Ascending aorta (tissue), 2 donors: ENCODE measurements at places on chromosomes 2 and 18.

DNA sequence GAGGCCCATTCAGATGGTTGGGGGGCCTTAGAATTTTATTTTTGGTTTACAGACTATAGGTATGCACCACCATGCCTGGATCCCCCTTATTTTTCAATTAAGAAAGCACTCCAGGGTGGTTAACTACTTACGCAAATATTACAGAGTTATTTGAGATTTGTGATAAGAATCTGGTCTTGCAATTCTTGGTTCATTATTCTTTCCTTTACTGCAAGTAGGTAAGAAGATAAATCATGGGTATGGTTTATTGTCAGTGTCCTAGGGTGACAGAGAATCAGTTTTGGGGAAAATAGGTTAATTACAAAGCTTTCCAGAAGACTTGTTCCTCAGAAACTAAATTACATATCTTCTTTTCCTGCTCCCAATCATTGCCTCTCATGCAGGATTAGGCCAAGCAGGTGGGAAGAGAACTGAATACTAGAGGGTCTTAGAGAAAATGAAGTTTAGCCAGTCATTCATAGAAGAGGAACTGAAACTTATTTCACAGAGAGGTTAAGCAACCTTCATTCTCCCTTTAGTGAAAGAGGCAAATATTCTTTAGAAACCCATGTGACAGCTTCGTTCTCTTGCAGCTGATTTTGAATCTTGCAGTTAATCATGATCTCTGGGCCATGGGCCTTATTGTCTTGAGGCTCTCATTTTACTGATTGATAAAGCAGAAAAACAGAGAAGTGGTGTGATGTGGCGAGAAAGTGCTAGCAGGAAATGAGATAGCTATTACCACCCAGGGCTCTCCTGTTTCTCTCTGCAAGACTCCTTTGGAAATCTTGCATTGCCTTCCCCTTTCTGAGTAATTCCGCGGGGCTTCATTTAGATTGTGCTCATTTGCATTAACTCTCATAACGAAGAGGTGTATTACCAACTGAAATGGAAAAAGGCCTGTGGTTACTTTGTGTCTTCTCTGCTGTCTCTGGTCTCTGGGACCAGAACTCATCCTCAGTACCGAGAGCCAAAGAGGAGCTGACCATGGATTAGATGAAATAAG is 44.8 kb upstream of the ARHGAP25 start:
- no peak for DNase-seq

DNA sequence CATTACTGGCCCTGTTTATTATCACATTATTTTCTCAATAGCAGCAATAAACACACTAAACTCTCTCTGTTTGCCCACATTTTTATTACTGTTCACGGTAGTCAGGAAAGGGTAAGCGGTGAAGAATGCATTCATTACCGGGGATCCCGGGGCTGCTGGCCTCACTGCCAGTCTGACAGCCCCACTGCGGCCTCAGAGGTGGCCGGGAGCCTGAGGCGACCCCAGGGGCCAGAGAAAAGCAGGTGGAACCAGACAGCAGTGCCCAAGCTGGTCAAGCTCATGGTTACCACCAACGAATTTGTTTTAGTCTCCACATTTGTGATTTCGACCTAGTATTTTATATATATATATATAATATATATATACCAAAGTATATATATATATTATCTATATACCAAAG is 127.7 kb downstream of the LRATD1 start:
- DNase-seq: no peak

- no peak for DNase-seq
These were observed 237.4 kb upstream of the ACVR2A start for GRCh38 chr2:147607379-147607778.

DNA sequence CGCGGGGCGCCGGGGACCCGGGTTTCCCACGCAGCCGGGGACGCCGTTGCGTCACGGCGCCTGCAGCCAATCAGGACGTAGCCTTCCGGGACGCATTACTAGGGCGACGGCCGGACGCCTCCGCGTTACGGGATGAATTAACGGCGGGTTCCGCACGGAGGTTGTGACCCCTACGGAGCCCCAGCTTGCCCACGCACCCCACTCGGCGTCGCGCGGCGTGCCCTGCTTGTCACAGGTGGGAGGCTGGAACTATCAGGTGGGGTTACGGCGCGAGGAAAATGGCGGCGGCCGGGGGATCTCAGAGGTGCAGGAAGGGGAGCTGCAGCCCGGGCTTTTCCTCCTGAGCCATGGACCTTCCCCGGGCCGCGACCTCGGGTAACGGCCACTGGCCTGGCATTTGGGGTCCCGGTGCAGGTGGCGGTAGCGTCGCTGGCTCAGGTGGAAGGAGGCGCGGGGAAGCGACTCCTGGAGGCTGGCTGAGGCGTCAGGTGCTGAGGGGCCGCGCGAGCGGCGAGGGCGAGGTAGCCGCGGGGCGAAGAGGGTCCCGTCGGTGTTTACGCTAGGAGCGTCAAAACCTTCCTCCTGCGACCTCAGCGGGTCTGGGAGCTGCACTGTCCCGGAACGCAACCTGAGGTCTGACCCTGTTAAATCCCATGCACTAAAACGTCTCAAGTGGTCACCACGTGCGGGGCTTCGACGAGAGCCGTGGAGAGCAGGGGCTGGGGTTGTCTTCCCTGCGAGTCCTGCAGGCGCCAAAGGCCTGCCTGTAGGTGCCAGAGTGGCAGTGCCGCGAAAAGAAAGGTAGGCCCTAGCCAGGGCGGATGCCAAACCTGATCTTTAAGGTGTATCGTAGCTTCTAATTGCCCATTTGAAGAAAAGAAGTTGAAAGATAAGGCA is at the start of gene LCLAT1:
Gene LCLAT1, plus strand, starts transcription at position 98 of the 897 bp plus-strand sequence. CDS start 78,345 bp downstream, outside the sequence.
- DNase-seq: peak; percentile 88

DNA sequence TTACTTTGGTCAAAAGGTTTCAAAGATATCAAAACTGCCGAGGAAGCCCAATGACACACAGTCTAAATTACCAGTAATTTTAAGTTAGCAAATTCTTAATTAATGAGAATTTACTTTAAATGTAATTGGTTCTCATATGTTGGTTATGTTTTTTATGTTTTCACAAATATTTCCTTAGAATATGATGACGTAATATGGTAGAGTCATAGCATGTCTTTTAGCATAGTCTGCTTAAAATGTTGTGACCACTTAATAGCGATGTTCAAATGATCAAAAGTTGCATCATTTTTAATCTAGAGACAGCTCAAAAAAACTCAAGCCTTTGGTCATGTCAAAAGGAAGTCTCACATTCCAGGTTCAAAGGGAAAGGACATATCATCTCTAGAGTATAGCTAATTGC is 123.3 kb upstream of the ST6GAL2 start:
- no peak for DNase-seq

DNA sequence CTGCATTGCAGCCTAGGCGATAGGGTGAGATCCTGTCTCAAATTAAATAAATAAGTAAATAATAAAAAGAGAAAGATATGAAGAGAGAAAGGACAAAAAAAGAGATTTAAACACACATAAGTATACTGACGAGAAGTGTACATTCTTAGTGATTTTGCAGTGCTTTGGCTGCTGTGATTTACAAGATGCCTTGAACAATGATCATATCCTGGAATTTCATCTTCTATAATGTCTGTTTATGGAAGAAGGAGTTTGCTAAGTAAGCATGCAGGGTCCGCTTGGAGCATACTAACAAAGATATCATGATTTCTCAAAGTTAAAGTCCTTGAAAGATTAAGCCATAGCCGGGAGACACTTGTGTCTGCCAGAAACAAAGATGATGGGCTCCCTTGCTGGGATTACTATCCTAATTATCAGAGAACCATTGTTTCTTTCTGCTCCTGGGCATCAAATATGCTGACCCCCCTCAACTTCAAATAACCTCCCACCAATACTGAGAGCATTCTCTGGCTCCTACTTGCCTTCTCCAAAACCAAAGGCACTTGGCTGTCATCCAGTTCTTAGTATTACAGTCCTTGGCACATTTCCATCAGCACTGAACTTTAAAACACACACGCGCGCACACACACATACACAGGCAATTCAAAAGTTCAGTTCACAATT is 47.5 kb upstream of the STAM2 start:
- DNase-seq: no peak

- DNase-seq: no peak
These were observed 2.7 kb upstream of the ZC3H6 start for GRCh38 chr2:112272669-112273068.

DNA sequence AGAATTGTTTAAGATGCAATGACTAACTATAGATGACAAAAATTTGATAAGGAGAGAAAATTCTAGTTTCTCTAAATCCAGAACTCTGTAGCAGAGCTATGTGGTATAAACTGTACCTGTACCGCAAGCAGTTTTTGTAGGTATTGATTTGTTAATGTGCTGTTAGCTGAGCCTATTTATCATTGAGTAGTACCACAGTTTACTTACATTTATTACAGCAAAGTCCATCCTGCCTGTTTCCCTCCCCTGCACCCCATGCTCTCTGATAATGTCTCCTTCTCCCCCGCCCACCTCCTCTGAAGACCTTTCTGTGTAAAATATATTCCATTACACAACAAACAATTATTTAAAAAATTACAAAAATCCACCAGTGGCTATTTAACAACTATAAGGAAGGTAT is 170.6 kb downstream of the RNF152 start:
- no peak for DNase-seq

GRCh38 chr2:47890711-47891368 is 15.5 kb downstream of the FBXO11 start:
- no peak for DNase-seq

DNA sequence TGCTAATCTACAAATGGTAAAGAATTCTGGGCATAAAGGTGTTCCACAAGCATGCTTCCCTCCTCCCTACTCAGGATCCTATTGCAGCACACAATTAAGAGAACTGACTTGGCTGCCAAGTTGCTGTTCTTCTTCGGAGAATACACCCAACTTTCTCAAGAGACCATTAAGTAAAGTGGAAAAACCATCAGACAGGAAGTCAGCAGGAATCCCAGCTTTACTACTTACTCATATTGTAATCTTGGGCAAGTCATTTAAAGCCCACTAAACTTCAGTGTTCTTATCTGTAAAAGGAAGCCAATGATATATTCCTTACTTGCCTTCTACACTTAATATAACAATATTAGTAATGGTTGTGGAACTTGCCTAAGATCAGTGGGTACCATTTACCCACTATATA is 37.8 kb downstream of the PSTPIP2 start:
- DNase-seq: no peak

GRCh38 chr2:43540021-43540779 is 55.6 kb downstream of the THADA start:
- peak; percentile 72 for DNase-seq

DNA sequence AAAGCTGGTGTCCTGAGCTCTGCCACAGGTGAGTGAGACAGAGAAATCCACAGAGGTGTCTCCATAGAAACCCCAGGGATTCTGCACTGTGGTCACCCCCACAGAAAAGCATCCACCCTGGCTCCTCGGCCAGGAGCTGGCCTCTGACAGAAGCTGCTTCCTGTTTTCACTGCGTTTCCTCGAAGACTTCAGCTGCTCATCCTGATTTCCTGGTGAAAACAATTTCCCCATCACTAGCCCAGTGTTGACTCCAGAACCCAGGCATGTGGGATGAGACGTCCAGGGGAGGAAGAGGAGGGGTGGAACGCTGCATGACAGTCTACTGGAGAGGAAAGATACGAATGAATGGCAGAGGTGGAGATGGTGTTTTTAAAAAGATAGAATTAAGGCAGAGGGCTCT is 60.3 kb upstream of the GPR45 start:
- DNase-seq: no peak
